ENCODE measurements at places on chromosomes 2 and 18.

DNA sequence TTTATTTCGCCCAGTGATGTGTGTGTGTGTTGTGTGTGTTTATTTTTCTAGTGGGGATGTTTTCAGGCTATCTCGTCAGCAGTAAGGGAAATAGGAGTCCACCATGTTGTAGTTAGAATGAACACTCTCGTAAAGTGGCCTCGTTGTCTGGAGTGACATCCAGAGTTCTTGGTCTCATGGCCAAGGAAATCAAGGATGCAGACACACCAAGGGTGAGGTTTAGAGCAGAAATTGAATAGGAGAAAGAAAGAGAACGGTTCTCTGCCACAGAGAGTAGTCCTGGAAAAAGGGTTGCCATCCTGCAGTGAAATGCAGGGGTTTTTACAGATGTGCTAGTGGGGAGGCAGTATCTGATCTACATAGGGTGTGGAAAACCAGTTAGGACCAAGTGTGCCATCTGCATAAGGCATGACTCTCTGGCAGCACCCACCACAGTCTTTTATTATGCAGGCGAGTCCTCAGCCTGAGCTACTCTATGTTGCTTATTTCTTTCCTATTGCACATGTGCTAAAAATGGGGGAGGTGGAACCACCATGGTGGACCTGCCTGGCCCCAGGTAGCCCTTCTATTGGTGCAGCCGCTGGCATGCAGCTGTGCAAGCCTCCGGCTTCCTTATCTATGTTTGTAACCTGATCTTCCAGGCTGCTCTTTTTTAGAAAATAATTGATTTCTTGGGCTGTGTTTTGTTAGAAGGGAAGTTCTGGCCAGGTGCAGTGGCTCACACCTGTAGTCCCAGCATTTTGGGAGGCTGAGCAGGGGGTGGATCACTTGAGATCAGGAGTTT, 23.2 kb downstream of the RALB start:
- DNase-seq = no peak

- DNase-seq = no peak
Measured at GRCh38 chr2:83879127-83879526, 580.0 kb downstream of the SUCLG1 start.

- DNase-seq = no peak
Measured at GRCh38 chr2:188456114-188456909, 164.6 kb downstream of the GULP1 start.

- no peak for DNase-seq
Measured at GRCh38 chr2:1968209-1968987, 224.1 kb upstream of the PXDN start.

DNA sequence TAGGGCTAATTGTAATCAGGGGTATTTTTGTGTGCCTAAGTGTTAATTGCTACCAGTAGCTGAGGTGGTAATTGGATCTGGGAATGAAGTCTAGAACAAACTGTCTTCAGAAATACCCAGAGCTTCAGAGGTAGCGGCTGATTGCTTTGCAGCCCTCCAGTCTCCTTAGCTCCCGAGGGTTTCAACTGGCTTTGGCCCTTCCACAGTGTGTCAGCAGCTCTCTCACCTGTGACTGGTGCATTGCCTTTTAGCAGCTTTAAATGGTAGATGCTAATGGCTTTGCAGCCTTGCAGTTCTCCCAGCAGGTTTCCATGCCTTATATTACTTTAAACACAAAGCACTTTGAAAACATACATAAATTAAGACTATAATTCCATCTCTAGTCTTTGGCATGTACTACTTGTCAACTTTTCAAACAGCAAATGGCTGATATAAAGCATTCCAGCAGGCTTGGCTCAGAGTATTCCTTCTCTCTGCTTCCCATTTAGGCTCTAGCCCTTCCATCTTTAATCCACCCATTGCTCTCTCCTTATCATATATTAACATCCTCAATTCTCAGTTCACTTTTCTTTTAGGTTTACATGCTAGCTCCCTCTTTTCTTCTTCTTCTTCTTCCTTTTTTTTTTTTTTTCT, 156.4 kb upstream of the GALNT13 start:
- no peak for DNase-seq
